NCI-H2081 treated with DMSO at 0.1 percent for 48 hours (cell line): ENCODE measurements at places on chromosomes 4 and X.

DNA sequence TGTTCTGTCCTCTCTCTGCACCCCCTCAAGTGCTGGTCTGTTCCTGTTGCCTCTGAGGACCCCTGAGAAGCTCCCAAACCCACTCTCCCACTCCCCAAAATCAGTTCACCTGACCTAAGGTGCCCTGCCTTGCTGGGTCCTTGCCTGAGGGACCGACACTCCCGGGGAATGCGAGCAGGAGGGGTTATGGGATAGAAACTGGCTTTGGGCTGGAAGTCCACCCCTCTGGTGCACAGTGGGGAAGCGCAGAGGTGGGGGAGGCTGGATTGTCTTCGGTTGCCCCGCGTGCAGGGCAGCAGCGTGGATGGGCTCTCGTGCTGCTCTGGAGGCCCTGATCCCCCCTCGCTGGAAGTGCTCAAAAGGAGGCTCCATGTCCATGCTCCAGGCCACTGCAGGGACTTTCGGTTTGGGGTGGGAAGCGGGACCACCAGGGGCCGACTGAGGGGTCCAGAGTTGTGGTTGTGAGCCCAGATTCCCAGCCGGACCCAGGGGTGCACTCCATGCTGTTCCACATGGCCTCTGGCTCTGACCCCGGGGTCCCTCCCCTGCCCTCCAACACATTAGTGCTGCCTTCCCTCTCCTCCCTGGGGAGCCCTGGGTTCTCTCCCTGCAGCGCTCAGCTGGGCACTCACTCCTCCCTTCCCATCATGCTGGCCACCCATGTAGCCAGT lies 7.6 kb downstream of the SORCS2 start:
- DNase-seq, result no peak

GRCh38 chr4:109978704-109979454 lies 66.2 kb downstream of the EGF start:
- DNase-seq, result no peak

- no peak for DNase-seq
Observed at GRCh38 chrX:32397562-32398216, 813.7 kb downstream of the DMD start.

DNA sequence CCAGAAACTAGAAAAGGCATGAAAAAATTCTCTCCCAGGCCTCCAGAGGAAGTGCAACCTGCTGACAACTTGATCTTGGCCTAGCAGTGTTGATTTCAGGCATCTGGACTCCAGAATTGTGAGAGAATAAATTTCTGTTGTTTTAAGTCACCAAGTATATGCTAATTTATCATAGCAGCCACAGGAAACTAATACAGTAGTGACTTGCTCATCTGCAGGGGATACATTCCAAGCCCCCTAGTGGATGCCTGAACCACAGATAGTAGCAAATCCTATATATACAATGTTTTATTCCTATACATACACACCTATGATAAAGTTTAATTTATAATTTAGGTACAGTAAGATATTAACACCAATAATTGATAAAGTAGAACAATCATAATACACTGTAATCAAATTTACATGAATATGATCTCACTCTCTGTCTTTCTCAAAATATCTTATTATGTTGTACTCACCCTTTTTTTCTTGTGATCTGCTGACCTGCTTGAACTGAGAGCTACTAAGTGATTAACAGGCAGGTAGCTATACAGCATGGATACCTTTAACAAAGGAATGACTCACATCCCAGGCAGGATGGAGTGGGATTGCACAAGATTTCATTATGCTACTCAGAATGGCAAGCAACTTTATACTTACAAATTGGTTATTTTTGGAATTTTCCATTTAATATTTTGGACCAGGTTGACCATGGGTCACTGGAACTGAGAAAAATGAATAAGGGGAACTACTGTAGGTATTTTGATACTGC lies 501.1 kb downstream of the KCNIP4 start:
- DNase-seq, result no peak

- DNase-seq, result no peak
Observed at GRCh38 chr4:173001571-173001970, 167.0 kb upstream of the GALNT7 start.
